ENCODE measurements at places on chromosomes 3 and 15.

DNA sequence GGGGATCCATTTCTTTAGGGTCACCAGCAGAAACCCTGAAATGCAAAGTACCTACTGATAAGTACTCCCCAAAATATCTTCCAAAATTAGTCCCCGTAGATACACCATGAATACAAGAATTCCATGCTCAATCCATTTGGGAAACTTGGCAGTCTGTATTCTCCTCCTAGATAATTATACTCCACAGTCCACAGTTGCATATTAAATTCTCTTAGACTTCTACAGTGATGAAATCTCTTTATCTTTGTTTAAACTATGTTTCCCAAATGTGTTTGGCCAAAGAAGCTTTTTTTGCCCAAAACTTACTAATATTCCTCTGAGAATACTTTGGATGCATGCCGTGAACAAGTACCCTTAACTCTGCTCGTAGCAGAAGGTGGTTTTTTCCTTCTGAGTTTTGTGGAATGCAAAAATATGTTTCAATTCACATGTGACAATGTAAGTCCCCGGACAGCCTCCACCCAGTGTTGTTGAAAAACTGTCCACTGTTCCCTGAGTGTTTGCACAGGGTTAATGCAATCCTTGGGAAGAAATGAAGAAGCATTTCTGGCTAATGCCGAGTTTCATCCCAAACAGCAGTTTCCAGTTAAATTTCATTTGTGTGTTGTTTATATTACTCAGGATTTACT, 126.7 kb downstream of the ARNT2 start:
- DNase-seq: no peak

GRCh38 chr3:14842277-14842676, 23.5 kb downstream of the FGD5 start:
- DNase-seq: no peak

- no peak for DNase-seq
These were observed 86.4 kb downstream of the PCCB start for GRCh38 chr3:136336329-136337100.

DNA sequence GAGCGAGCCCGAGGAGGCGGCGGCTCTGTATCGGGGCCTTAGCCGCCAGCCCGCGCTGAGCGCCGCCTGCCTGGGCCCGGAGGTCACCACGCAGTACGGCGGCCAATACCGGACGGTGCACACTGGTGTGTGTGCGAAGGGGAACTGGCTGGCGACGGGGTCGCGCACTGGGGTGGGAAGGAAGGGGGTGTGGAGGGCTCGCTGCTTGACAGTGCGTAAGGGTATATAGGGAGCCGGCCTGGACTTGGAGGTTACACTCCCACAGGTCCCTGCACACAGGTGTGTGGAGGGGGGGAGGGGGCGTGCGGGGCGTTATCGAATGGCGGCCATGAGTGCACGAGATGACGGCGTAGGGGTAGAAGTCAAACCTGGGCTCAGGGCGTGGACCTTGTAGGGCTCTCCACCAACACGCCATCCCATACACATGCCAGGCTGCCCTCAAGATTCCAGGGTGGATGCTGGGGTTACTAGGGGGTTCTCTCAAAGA, 389 bp downstream of the APEH start:
- DNase-seq: no peak

GRCh38 chr15:91216000-91216399, 115.9 kb downstream of the SV2B start:
- DNase-seq: no peak

Measured in stimulated activated CD4-positive, alpha-beta T cell treated with anti-CD3 and anti-CD28 coated beads, Interleukin-15, amount 100 ng/mL, for 48 hours (primary cell).